ENCODE measurements at places on chromosomes 4 and X. TPM values are rescaled to one million over a fixed set of nuclear protein-coding genes. Genes with fewer than 3 reads are reported as not detected.

Gene STARD8
- 6.5 TPM for polyA plus RNA-seq

Gene SRPK3
- 39.8 TPM for polyA plus RNA-seq

Gene POF1B
- 0.91 TPM for polyA plus RNA-seq

Gene SPANXN2
- polyA plus RNA-seq: not detected

Gene MAGEA4
- not detected for polyA plus RNA-seq

Measured in heart left ventricle (tissue), 16 donors.